ENCODE measurements at places on chromosomes 4 and X. TPM values are rescaled to one million over a fixed set of nuclear protein-coding genes. Genes with fewer than 3 reads are reported as not detected.

Gene NEUROG2
- not detected for total RNA-seq

Gene GDPD2
- total RNA-seq: not detected

Gene HTN3
- not detected for total RNA-seq

GRCh38 chr4:79682801-79683530 lies 274.9 kb upstream of the GK2 start:
- ATAC-seq: no peak
